NCI-H226 (cell line): ENCODE measurements at places on chromosomes 5 and 9.

GRCh38 chr9:27791311-27791710 lies 218.0 kb upstream of the C9orf72 start:
- no peak for DNase-seq

DNA sequence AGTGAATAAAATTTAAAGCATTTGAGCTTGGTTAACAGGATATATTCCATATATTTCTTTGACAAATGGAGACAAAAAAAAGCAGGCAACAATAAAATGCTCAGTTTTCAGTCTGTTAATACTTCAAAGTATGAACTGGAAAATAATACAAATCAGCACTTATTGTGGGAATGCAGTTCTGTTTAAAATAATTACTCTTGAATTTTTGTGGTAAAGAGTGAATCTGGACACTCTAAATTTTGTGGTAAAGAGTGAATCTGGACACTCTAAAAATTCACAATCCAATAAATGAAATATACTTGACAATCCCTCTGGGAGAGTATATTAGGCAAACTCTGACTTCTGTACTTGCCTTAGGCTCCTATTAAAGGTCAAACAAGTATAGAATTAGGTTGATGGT lies 141.9 kb upstream of the RASA1 start:
- no peak for DNase-seq

DNA sequence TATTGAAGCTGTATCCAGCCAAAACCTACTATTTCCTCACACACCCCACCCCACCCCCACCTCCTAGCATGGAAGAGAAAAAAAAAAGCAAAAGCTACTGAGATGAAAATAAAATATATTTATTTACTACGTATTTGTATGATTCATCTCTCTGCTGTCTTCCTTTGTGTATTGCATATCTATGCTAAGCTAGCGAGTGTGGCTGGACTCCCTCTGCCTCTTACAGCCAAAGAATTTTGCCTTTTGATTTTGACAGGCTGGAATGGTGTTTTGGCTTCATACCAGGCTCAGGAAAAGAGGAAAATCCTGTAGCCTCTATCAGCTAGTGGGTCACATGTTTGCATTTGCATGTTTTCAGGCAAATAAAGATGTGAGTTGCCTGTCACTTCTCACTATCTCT lies 2.2 kb downstream of the ABLIM3 start:
- DNase-seq = peak; percentile 89

DNA sequence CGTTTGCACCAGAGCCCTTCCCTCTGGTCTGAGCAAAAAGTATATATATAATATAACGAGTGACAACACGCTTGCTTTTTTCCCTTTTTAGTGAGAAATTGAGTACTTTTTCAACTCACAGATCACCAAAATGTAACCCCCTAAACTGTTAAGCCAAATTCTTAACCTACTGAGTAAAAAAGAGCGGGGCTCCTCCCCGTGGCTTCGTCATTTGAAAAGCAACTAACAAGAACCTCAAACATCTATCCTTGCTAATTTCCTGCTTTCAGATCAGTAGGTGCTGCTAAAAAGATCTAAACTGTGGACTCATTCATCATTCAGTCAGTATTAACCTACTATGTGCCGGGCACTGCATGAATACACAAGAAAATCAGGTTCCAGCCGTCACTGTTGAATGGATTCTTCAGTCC lies 1.0 kb upstream of the PTBP3 start:
- no peak for DNase-seq

- no peak for DNase-seq
These were observed 259.9 kb downstream of the BNC2 start for GRCh38 chr9:16610538-16610937.
